Fibroblast of skin of back (primary cell): ENCODE measurements at places on chromosomes 12 and 14.
A peak's percentile ranks its signal among the peaks of the same experiment; 100 is the strongest.

DNA sequence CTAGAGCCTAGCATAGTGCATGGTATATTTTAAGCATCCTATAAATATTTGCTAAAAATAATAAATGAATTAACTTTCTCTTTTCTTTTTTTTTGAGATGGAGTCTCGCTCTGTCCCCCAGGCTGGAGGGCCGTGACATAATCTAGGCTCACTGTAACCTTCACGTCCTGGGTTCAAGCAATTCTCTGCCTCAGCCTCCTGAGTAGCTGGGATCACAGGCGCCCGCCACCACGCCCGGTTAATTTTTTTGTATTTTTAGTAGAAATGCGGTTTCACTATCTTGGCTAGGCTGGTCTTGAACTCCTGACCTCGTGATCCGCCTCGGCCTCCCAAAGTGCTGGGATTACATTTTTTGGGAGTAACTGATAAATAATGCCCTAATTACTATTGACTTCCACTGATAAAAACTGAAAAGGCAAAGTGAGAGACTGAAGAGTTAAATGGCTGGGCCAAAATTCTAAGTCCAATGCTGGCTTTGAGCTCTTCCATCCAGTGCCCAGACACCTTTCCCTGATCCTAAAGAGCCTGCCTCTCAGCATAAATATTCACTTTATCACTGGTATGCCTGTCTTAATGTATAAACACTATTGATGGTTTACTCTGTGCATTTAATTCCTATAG is 213.0 kb upstream of the KRR1 start:
- no peak for DNase-seq

- DNase-seq: no peak
Measured at GRCh38 chr12:13947276-13947946, 34.0 kb downstream of the GRIN2B start.

DNA sequence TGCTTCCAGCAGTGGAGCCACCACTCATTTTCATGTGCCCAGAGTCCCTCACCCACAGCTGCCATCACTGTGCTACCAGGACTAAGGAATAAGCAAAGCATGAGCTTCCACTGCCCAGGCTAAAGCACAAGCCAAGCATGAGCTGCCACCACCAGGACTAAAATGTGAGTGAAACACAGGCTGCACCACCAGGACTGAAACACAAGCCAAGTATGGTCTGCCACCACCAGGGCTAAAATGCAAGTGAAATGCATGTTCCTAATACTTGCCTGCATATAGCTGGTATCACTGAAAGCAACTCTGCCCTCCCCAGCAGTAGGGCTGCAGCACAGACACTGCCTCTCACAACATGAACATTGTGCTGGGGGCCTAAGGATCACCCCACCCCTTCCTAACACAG is 30.0 kb downstream of the CEP83 start:
- DNase-seq: peak; percentile 11

DNA sequence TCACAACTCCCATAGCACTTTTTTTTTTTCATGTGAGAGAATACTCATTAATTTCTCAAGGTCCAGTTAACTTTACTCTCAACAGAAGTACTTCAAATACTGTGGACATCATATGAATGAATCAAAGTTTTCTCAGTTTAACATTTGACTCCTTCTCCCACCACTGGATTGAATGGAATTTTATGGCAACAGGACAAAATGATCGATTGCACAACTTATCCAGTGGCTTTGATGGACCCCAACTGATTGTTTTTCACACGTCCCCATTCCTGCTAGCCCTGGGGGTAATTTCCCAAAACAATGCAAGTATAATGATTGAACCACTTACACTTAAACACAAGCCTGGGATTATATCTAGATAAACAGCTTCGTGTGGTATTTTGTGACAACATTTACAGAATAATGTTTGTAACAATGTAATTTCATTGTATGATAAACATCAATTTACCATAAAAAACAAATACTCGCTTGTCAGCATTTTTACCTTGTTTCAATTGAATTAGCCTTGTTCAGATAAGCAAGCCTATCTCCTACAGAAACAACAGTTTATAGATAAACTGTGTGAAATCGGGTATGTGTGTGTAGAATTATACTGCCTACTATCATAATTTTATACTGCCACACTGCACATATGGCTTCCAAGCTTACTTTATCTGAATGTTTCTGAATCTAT is 60.9 kb downstream of the SOX5 start:
- DNase-seq: no peak

- DNase-seq: no peak
Measured at GRCh38 chr14:35320472-35320871, 28.3 kb downstream of the PSMA6 start.

- no peak for DNase-seq
Measured at GRCh38 chr14:83255015-83255726, 1721.5 kb upstream of the SEL1L start.

DNA sequence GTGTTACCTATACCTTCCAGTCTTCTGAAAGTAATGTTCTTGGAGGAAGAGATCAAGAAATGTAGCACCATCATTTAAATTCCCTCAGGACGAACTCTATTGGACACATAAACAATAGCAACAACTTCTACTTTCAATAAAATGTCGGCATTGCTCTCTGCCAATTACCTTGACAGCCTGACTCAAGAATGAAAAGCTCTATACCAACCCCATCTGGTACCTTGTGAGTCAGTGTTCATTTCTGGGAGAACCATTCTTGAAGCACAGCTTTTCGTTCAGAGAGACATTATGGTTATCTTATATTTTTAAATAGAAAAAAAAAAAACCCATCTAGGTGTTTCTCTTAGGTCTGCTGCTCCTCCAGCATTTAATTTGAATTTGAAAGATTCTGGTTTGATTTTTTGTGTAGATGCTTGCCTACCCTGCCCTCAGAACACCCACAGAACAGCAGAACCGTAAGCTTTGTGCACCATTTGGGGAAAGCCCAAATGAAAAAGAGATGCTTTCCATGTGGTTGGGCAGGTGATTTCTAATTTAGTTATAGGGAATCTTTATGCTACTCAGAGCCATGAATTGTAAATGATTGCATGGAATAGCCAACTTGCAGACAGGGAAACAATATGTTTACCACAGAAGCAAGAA is 156.0 kb downstream of the SAMD4A start:
- peak; percentile 41 for DNase-seq

- DNase-seq: peak; percentile 43
Measured at GRCh38 chr12:116442946-116443345, 116.2 kb upstream of the MAP1LC3B2 start.

GRCh38 chr12:11855983-11856374 is 206.5 kb downstream of the ETV6 start:
- DNase-seq: no peak

DNA sequence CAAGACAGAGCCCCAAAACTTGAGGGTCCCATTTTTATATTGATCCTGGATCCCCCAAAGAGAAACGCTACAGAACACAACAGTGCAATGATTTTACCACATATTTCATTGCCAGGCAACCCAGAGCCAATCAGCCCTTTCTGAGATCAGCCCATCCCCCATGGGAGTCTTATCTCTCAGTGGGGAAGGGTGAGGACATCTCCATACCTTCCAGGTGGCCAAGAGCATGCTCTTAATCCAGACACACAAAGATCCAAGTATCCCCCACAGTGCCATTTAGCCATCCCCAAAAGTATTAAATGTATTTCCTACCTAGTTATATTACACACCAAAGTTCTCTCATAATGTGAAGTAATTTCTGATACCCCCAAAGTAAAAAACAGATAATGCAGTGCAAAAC is 62.6 kb upstream of the AMN start:
- DNase-seq: no peak

GRCh38 chr12:91746976-91747375 is 398.7 kb downstream of the BTG1 start:
- no peak for DNase-seq

DNA sequence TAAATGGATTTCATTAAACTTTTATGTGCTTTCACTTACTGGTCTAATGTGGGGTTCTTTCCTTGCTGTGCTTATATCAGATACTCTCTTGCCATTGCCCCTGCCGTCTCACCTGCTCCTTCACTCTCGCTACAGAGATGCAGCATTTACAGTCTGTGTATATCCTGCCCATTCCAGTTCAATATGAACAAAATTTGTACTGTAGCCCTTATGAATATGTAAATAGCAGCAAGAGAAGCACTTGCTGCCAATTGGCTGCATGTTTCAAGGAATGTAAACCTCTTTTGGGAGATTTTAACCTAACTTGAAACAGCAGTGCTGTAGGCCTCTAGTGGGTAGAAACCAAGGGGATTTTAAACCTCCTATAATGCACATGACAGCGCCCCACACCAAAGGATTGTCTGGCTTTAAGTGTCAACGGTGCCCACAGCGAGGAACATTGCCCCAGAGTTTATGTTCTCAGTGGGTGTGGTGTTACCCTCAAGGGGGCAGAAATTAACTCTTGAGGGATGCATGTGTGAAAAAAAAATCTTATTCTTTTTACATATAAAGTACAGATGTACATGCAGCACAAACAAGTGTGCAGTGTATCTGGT is 19.1 kb downstream of the PCNX1 start:
- DNase-seq: no peak

GRCh38 chr12:14995583-14996425 is 23.0 kb downstream of the PDE6H start:
- DNase-seq: peak; percentile 65

DNA sequence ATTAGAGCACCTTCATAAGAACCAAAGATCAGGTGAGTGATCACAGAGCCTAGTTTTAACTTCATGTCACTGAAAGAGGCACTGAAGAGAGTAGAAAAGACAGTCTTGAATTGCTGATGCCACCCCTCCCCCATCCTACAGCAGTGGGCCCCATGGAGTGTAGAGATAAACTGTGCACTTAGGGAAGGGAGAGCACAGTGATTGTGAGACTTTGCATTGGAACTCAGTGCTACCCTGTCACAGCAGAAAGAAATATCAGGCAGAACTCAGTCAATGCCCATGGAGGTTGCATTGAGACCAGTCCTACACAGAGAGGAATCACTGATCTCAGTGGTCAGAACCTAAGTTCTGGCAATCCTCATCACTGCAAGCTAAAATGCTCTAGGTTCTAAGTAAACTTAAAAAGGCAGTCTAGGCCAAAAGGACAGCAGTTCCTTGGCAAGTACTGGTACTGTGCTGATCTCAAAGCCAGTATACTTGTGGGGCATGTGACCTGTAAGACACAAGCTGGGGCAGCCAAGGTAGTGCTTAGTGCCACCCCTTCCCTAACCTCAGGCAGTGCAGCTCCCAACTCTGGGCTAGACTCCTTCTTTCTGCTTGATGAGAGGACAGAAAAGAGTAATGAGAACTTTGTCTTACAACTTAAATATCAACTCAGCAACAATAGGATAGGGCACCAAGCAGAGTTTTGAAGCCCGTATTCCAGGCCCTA is 94.1 kb downstream of the FSCB start:
- DNase-seq: no peak

GRCh38 chr12:120402217-120402616 is 33.3 kb upstream of the MSI1 start:
- no peak for DNase-seq

DNA sequence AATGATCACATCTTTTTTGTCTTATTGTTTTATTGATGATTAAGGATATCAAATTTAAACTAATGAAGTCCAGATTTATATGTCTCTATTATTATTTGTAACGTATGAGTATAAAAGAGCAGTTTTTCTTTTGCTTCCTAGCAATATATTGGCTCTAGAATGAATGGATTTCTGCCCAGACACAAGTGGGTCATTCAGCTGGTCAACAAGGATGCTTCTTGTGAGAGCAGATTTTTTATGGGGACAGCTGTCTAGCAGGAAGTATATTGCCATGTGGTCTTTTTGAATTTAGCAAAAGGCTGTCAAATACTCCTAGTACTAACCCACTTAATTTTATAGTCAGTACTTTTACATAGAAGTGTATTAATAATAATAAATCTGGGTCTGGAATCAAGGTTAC is 1071.1 kb upstream of the FLRT2 start:
- DNase-seq: no peak

DNA sequence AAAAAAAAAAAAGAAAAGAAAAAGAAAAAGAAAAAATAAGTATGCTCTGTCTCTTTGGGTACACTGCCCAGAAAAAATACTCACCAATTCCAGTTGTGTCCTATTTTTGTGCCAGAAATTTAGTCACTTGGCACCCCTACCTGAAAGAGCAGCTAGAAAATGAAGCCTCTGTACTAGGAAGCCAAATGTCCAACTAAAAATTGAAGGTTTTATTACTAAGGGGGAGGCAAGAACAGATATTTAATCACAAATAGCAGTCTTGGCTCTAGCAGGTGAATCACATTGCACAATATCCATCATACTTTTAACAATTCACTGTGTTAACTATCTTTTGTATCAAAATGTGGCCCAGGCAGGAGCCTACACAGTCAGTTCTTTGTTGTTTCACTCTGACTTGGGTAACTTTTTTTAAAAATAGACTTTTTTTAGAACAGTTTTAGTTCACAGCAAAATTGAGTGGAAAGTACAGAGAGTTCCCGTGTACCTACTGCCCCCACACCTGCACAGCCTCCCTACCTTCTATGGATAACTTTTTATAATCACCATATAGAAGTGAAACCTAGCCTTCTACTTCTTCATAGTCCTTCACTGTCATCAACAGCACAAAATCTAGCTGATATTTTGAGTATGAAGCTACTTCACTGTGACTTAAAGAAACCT is 87.1 kb upstream of the ATF7IP start:
- DNase-seq: no peak

GRCh38 chr12:120039711-120040110 is 50.7 kb downstream of the BICDL1 start:
- no peak for DNase-seq

GRCh38 chr12:75909714-75910656 is 121.6 kb downstream of the PHLDA1 start:
- no peak for DNase-seq

- DNase-seq: peak; percentile 90
Measured at GRCh38 chr12:6547987-6548386, 7.9 kb downstream of the IFFO1 start.

GRCh38 chr12:90368081-90368480 is 586.9 kb downstream of the CCER1 start:
- peak; percentile 2 for DNase-seq
